NAMALWA (cell line): ENCODE measurements at places on chromosomes 6 and 20.
A peak's percentile ranks its signal among the peaks of the same experiment; 100 is the strongest.

DNA sequence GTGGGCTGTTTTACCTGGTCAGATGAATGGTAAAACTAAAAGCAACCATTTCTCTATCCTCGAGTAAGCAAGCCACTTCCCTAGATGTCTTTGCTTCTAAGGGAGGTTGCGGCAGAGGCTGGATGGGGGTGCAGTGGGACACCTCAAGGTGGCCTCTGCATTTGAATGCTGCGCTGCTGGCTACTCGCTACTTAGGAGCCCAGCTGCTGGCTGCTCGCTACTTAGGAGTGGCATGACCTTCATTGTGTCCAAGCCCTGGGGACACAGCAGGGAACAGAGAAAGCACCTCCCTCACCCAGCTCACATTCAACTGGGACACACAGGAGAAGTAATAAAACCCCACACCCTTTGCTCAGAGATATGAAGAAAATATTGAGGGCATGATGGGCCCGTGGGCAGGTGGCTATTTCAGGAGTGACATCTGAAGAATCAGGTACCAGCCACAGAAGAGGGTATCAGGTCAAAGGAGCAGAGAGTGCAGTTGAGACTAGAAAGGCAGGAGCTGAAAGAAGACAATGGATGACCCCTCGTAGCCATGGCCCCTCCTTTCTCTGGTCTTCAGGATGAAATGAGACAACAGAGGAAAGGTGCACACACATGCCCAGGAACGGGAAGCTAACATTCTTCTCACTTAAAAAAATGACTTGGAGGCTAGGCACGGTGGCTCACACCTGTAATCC lies 149.4 kb downstream of the ZMYND8 start:
- no peak for DNase-seq

DNA sequence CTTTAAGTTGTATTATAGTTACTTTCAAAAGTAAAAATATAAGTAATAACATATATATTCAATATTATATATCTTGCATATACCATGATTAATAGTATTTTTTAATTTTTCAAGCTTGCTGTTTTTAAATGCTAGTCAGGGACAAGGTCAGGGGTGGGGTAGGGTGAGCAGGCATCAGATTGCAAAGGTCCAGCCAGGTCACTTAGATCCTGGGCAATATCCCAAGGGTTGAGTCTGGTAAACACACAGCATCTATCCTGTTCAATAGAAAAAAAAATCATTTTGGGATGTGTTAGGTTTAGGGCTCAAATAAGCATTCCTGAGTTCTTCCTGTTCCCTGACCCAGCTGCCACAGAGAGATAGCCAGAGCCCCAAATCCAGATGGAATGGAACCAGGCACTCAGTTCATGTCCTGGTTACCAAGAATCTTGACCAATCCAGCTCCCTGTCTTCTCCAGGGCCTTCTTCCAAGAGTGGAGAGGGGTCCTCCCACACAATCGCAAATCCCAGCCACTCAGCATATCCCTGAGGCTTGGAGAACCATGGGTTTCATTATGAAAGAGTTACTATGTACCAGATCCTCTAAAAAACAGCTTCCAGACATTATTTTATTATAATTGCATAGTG lies 134.9 kb upstream of the TOP1 start:
- no peak for DNase-seq

DNA sequence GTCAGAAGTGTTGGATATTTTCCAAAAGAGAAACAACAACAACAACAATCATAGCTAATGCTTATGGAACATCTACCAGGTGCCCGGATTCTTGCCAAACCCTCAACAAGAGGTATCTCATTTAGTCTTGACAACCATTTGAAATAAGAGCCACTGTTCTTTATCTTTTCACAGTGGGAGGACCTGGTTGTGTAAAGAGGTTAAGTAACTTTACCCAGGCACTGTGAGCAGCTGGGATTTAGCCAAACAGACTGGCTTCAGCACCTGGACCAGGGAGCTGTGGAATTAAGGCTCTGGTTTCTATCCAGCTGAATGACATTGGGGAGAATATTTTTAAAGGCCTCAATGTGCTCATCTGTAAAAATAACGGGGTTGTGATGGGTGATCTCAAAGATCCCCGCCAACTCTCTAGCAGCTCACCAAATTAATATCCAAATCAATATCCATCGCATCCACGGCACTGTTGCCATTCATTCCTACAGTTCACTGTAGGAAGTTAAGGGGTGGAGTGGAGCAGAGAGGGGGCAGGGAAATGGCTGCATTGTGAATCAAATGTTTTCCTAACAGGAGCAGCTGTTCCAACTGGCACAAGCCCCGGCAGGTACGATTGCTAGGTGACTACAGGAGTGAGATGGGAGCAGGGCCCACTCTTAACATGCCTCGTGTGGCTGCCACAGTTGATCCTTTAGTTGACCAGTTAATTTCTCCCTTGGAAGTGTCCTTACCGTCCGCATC lies 61.8 kb downstream of the GCNT2 start:
- DNase-seq: no peak

GRCh38 chr6:10465629-10466499 lies 51.0 kb upstream of the TFAP2A start:
- DNase-seq: peak; percentile 70

- no peak for DNase-seq
These were observed 243.9 kb downstream of the TAF4 start for GRCh38 chr20:61821735-61822134.

DNA sequence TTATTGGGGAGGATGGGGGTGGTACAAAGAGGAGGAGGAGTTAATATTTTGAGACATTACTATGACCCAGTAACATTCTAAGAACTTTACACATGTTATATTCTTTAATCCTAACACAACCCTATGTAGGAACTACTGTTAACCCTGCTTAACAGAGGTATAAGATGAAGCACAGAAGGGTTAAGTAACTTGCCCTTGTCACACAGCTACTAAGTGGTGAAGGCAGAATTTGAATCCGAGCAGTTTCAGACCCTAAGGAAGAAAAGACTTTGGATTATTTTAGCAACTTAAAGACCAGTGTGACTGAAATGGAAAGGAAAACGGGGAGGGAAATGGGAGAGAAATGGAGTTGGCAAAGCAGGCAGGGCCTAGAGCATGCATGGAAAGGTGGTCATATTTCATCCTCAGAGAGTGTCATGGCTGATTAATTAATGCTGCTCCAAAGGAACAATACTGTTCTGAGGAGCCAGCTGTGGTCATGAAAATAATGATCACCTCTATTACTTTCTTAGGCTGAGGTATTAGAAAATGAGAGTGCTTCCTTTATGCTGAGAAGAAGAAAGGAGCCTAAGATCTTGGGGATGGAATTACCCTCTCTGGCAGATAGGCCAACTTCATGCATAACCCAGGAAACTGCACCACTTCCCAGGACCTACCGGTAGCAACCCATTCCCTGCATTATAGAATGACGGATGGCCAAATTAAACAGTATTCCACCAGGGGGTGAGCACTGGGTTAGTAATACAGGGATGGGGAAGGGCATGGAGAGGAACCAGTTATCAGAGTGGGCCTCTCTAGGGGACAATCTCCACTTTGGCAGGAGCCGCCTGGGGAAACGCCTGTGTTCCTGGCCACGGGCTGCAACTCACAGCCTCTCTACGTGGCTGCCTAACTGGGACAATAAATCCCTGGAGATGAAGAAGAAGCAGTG lies 50.1 kb upstream of the TNFAIP3 start:
- DNase-seq: no peak

DNA sequence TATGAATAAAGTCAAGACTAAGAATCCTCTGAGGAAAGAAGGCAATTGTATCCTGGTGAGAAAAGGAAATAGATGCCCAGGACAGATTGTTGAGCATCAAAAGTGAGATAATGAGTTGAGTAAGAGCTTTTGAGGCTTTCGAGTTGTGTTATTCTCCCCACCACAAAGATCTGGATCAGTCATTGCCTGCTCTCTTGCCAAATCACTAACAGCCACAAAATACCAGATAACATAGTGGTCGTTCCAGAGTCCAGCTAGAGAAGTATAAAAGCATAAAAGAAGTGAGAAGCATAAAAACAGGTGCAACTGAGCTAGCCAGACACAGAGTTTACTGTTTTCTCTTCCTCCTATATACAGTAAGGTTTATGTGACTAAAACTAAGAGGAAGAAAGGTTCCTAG lies 4.9 kb downstream of the SPINT4 start:
- DNase-seq: no peak

GRCh38 chr6:76892542-76892941 lies 570.7 kb downstream of the HTR1B start:
- DNase-seq: no peak

DNA sequence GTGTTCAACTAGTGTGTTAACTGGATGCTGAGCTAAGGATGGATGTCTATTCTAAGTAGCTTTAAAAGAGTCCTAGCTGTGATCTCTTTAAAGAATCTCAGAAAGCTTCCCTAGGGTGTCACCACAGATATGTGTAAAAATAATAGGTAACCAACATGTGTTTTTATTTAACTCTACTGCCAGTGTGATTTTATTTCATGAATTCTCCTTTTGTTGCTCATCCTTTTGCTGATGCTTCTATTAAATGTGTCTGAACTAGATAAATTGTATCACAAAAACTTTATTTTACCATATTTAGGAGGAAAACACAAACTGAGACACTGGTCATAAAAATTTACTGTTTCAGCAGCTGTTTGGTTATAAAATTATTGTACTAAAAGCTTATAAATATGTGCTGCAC lies 809.4 kb upstream of the CITED2 start:
- no peak for DNase-seq

- no peak for DNase-seq
These were observed 76.7 kb upstream of the ZFP64 start for GRCh38 chr20:52268184-52268749.

DNA sequence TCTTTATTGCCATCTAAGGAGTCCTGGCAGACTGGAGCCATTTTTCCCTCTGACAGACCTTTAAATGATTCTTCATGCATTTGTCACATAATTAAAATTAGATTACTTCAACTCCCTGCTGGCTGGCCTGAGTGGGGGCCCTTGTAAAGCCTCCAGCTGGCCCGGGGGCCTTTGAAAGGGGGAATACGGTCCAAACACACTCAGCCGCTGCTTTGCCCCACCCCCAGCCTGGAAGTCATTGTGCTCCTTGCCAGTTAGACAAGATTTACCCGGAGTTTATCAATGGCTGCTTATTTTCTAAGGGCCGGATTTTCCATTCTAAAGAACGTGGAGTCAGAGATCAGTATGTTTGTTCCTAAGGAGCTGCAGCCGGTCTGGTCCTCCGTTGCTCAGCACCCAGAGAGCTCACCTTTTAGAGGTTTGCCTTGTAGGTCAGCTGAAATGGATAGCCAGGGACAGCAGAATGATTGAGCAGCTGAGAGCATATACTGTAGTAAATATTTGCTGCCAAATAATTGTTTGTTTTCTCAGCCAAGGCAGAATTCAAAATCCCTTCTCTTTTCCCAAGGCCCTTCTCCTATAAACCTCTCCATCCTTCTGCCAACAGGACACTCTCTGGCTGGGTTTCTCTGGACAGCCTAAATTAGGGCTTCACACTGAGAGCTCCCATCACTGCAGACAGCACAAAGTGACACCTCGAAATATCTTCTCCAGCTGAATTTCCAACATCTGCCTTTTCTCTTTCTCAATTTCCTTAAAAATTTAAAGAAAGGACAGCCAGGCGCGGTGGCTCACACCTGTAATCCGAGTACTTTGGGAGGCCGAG lies 68.4 kb upstream of the RBM24 start:
- no peak for DNase-seq

DNA sequence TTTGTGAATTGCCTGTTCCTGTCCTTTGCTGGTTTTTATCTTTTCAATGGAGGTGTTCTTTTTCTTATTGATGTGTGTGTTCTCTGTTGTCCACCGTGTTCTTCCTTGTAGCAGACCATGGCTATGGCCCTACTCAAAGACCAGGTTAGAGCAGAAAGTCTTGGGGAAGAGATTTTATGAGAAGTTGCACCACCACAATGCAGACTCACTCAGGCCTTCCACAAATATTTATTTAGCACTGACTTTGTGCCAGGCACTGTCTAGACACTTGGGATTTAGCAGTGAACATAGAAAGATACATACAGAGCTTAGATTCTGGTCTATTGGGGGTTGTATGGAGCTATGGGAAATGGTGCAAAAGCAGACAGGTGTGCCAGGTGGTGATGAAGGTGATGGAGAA lies 98.8 kb downstream of the DTD1 start:
- no peak for DNase-seq

DNA sequence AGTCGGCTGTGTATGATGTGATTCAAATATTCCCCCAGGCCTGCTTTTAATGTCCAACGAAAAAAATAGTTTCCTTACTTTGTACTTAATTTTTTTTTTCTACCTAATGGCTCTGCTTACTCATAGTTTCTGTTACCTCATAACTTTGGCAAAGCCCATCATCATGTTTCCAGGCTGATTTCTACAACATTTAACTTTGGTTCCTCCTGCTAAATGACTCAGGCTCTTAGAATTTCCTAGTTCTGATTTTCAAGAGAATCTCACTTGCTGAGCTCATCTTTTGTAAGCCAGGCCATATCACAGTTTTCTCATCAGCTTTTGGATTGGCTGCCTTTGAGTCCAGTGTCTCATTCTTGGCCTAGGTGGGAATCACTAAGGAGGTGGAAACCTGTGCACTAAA lies 323.1 kb downstream of the HDGFL1 start:
- no peak for DNase-seq

GRCh38 chr20:33686100-33686983 lies at the start of gene E2F1:
E2F1 (minus strand) TSS chr20:33686385; CDS start chr20:33686264, 121 bp downstream.
- DNase-seq: peak; percentile 95

DNA sequence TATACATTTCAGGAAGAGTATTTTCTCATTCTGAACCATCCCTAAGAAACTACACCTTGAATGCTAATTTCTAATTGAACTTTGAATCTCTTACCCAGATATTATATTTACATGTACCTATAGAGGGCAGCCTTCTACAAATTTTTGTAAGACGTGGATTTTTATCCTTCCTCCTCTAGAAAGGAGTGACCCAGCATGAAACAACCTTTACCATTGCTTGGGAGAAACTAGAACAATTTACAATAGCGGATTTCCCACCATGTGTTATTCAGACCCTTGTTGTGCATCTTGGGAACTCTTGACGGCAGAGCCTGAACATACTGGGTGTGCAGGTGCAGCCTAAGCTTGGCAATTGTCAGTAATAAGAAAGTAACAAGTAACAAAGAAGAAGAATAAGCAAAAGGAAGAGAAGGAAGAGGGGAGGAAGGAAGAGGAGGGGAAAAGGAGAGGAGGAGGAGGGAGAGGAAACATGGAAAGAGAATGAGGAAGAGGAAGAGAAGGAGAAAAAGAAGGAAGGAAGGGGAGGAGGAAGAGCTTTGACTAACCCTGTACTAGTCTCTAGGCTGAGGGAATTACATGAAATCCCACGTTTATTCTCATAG lies 10.8 kb upstream of the TAAR1 start:
- peak; percentile 70 for DNase-seq
